ENCODE measurements at places on chromosomes 3 and 15.

DNA sequence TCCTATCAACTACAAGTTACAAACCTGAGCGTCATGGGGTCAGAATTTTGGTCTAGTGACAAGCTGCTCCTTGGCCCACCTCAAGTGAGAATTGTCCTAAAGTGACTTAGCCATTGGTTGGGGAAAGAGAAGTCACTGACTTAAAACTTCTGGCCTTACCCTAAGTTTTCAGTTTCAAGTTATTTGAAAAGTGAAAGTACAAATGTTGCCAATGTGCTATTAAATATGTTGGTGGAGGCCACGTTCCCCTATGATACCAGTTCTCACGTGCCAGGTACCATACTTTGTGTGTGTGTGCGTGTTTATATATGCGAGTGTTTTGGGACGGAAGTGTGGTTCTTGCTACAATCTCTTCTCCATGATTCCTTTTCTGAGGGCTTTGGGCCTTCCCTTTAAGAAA lies 22.6 kb upstream of the RASGRP1 start:
- no peak for DNase-seq

- DNase-seq: no peak
Observed at GRCh38 chr3:147410526-147411237, 1.5 kb downstream of the ZIC1 start.

DNA sequence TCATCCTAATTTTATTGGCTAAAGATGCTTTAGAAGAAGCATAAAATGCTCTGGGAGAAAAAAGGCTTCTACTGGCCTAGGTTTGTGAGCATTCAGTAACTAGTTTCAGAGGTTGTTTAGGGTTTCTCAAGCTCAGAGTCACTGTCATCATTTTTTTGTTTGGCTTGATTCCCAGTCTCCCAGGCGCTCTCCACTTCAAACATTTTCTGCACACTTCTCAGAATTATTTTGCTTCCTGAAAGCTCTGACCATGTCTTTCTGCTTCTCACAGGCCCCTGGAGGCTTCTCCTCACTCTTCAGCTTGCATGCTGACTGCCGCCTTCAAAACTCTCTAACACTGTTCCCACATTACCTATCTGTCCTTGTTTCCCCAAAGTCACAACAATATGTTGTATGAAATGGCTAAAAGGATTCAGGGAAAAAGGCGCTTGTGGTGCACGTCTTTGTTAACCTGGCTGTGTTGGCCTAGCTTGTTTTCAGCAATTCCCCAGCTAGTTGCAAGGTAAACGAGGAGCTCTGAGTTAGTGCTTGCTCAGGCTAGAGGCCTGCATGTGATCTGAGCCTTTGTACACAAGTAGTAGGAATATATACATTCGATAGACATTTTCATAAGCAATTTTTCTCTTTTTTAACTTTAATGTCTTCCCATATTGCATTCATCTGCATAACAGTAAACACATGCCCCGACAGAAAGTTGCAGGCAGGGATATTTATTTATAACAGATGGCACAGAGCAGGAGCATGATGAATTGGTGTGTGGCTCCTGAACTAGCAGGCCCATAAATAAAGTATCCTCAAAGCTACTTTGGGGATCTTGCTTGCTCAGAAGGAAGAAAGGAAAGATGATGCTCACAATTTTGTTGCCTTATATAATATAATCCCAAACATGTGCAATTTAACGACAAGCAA lies 129.2 kb upstream of the DPH6 start:
- peak; percentile 72 for DNase-seq

- peak; percentile 13 for DNase-seq
Observed at GRCh38 chr3:71582036-71582611, 1.4 kb downstream of the FOXP1 start.

- DNase-seq: peak; percentile 47
Observed at GRCh38 chr15:60471314-60471713, 7.6 kb downstream of the ICE2 start.

GRCh38 chr3:36282766-36283165 lies 97.5 kb upstream of the STAC start:
- DNase-seq: no peak

GRCh38 chr3:190532731-190533203 lies 18.9 kb downstream of the IL1RAP start:
- no peak for DNase-seq

GRCh38 chr15:41401904-41402267 lies 410 bp downstream of the NDUFAF1 start:
- DNase-seq: no peak

DNA sequence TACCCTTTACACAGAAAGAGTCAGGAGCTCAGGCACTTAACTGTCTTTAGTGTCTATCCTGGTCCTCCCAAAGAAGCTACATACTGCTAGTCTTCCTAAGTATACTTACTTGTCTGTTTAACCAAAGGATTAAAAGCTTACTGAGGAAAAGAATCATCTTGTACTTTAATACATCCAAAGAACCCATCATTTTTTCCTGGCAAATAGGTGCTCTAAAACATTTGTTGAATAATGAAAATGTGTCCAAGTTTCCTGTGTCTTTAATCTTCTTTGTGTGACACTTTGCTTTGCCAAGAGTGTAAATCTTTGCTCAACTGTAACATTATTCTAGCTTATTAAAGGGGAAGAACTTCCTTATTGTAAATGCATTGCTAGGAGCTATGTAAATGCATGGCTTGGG lies 519.2 kb downstream of the OTOL1 start:
- DNase-seq: no peak
